ENCODE measurements at places on chromosomes 6 and 20. TPM values are rescaled to one million over a fixed set of nuclear protein-coding genes. Genes with fewer than 3 reads are reported as not detected.

Gene PI16
- total RNA-seq: not detected

Gene LTB
- 0.33 TPM for total RNA-seq

Gene TTBK1
- total RNA-seq: 0.06 TPM

Gene GATA5
- total RNA-seq: 0.45 TPM

Gene FAM83D
- total RNA-seq: 69.8 TPM

Gene DNAJC5
- 27.2 TPM for total RNA-seq

Gene SGK2
- total RNA-seq: 7.2 TPM

Gene HLA-DQB2
- total RNA-seq: not detected

Gene C4B
- 0.78 TPM for total RNA-seq

Gene FAM209B
- 0.40 TPM for total RNA-seq

Gene PPP1R3G
- total RNA-seq: 2.2 TPM

Gene OLIG3
- total RNA-seq: not detected

Gene TBXT
- not detected for total RNA-seq

Gene PRSS16
- 3.3 TPM for total RNA-seq

Gene POPDC3
- total RNA-seq: 21.9 TPM

Gene MMP24OS
- total RNA-seq: 50.7 TPM

Gene MTO1
- 8.4 TPM for total RNA-seq

Gene SUMO4
- not detected for total RNA-seq

Gene ZBP1
- total RNA-seq: not detected

Gene SIRPD
- total RNA-seq: not detected

Gene NFATC2
- 8.4 TPM for total RNA-seq

Gene PRKN
- total RNA-seq: not detected

Gene RAET1G
- total RNA-seq: 9.7 TPM

Gene SLC22A3
- total RNA-seq: 47.2 TPM

Gene ELOVL4
- 1.5 TPM for total RNA-seq

Gene GDAP1L1
- not detected for total RNA-seq

Gene NHSL1
- 3.4 TPM for total RNA-seq

Gene KCNQ5
- 1.5 TPM for total RNA-seq

Gene ZBTB9
- total RNA-seq: 11.7 TPM

Gene SOX4
- total RNA-seq: 9.8 TPM

Gene ITPR3
- 48.3 TPM for total RNA-seq

Gene TPX2
- 102 TPM for total RNA-seq

Gene C20orf204
- 0.32 TPM for total RNA-seq

Gene OTOR
- not detected for total RNA-seq

Gene GPLD1
- total RNA-seq: 1.1 TPM

Gene AFG1L
- total RNA-seq: 1.6 TPM

Gene CLPSL1
- not detected for total RNA-seq

Gene MICB
- total RNA-seq: 6.5 TPM
